ENCODE measurements at places on chromosomes 13 and 19. TPM values are rescaled to one million over a fixed set of nuclear protein-coding genes. Genes with fewer than 3 reads are reported as not detected.

- H3K4me1 ChIP-seq = peaks cover 9% of the 10 kb centered on the region
- no peak overlapping the region for H3K4me3 ChIP-seq
- H3K36me3 ChIP-seq = no peaks in the 10 kb centered on the region
- no peak for DNase-seq
- H3K27ac ChIP-seq = no peak overlapping the region
Measured at GRCh38 chr19:3821156-3821555, 35.0 kb upstream of the MATK start.

GRCh38 chr13:37806666-37807065, 62.9 kb downstream of the TRPC4 start:
- H3K27ac ChIP-seq = no peak overlapping the region
- no peak overlapping the region for H3K4me3 ChIP-seq
- no peak for DNase-seq
- H3K27me3 ChIP-seq = no peaks in the 10 kb centered on the region

- no peak for DNase-seq
- no peaks in the 10 kb centered on the region for H3K27me3 ChIP-seq
- no peak overlapping the region for H3K27ac ChIP-seq
- no peak overlapping the region for H3K4me3 ChIP-seq
- peaks cover 5% of the 10 kb centered on the region for H3K36me3 ChIP-seq
Measured at GRCh38 chr19:6273701-6274601, 5.8 kb downstream of the MLLT1 start.

PSG3 gene
- total RNA-seq = not detected

GRCh38 chr19:11196406-11197287, 698 bp downstream of the KANK2 start:
- H3K27ac ChIP-seq = peak overlapping the region; percentile 24
- DNase-seq = no peak
- no peaks in the 10 kb centered on the region for H3K36me3 ChIP-seq
- no peaks in the 10 kb centered on the region for H3K27me3 ChIP-seq
- peak overlapping the region; percentile 54 for H3K4me3 ChIP-seq

GRCh38 chr19:35095667-35096368, 19.8 kb upstream of the FXYD3 start:
- H3K27me3 ChIP-seq = no peaks in the 10 kb centered on the region
- H3K27ac ChIP-seq = no peak overlapping the region
- no peak overlapping the region for H3K4me3 ChIP-seq
- no peak for DNase-seq
- H3K4me1 ChIP-seq = peaks cover under 1% of the 10 kb centered on the region

DNA sequence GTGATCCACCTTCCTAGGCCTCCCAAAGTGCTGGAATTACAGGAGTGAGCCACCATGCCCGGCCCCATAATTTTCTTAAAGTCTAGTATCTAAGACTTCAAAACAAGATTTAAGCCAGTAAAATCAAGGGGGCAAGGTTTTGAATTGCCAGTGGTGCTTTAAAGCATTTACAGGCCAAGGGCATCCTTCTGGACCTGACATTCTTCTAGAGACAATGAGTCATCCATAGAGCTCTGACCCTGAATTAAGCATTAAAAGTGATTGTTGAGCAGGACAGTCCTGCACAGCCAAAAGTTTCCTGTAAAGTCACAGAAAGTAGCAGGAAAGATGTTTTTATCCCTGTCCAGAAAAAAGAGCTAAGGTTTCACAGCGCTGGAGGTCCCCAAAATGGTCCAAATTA, 50.9 kb upstream of the ATP12A start:
- H3K4me1 ChIP-seq = peaks cover 34% of the 10 kb centered on the region
- H3K36me3 ChIP-seq = no peaks in the 10 kb centered on the region
- DNase-seq = no peak
- H3K27ac ChIP-seq = no peak overlapping the region
- H3K4me3 ChIP-seq = no peak overlapping the region
- no peaks in the 10 kb centered on the region for H3K27me3 ChIP-seq

GRCh38 chr19:7377196-7377595, 28.5 kb downstream of the ARHGEF18 start:
- H3K27me3 ChIP-seq = no peaks in the 10 kb centered on the region
- no peak overlapping the region for H3K27ac ChIP-seq
- peaks cover 62% of the 10 kb centered on the region for H3K36me3 ChIP-seq
- H3K4me1 ChIP-seq = no peaks in the 10 kb centered on the region
- H3K4me3 ChIP-seq = no peak overlapping the region

- no peak overlapping the region for H3K27ac ChIP-seq
- H3K4me1 ChIP-seq = peaks cover 47% of the 10 kb centered on the region
- no peaks in the 10 kb centered on the region for H3K36me3 ChIP-seq
- no peak for DNase-seq
Measured at GRCh38 chr13:45850027-45850613, 1.4 kb downstream of the SIAH3 start.

MLNR gene
- not detected for total RNA-seq
